ENCODE measurements at places on chromosomes 3 and 15.

- DNase-seq, result no peak
These were observed 627 bp downstream of the NT5DC2 start for GRCh38 chr3:52532838-52533622.

GRCh38 chr3:192061426-192061825 is 600.5 kb downstream of the PYDC2 start:
- no peak for DNase-seq

DNA sequence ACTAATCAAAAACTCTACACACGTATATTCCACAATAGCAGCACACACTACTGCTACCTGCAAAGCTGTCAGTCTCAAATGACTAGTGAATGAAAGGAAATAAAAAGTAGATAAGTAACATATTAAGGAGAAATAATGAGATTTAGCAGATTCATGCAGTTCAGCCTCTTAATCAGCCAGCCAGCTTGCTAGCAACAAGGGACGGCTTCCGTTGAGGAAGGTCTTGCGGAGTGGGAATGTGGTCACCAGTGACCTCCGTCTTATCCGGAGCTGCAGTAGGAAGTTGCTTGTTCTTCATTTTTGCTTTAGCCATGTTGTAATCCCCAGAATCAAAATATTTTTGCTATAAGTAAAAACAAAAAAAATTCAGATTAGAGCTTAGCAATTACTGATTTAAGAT is 17.1 kb downstream of the ARPP19 start:
- DNase-seq, result no peak

DNA sequence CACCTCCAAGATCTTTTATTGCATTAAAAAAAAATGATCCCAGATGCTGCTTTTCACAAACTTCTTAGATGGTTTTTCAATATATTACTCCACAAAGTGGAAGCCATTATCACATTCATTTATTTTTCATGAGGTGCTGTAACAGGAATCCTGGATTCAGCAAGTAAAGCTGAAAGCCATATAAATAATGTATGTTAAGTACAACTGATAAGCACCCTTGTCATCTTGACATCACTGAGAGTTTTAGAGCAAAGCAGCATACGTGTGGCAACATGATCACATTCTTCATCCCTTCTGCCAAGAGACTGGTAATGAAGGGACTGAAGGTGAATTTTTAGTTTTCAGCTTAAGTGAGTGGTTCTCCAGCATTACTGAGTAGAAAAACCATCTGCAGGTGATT is 44.9 kb upstream of the LRRFIP2 start:
- no peak for DNase-seq

- no peak for DNase-seq
These were observed 1.1 kb downstream of the NFKBIZ start for GRCh38 chr3:101850246-101851051.

GRCh38 chr15:48981941-48982340 is 18.2 kb upstream of the SHC4 start:
- DNase-seq, result no peak

DNA sequence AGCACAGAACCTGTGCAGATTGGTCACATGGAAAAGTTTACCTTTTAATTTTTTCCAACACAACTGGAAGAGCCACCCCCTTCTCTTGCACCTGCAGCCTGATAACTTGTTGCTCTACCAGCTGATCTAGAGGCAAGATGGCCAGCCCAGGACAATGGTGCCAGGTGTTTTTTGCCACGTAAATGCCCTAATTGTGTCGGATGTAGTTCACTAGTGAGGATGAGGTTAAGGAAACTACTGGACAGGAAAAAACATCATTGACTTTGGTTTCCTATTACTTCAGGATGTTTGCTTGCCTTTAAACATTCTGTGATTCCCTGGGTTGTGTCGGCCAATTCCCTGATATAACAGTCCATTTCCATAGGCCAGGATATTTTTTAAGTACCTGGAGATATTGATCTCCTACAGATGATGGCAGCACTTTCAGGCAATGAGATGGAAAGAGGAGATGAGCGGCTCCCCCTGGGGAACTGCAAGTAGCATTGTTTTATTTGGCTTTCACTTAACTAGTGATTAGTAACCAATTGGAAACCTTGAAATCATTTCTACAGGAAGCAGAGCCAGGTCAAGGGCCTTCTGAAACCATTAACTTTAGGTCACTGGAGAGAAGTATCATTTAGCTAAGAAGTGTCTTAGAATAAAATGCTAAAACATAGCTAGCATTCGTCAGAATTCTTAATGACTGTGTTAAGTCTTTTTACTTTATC is 72.5 kb downstream of the OSBPL10 start:
- DNase-seq, result no peak

DNA sequence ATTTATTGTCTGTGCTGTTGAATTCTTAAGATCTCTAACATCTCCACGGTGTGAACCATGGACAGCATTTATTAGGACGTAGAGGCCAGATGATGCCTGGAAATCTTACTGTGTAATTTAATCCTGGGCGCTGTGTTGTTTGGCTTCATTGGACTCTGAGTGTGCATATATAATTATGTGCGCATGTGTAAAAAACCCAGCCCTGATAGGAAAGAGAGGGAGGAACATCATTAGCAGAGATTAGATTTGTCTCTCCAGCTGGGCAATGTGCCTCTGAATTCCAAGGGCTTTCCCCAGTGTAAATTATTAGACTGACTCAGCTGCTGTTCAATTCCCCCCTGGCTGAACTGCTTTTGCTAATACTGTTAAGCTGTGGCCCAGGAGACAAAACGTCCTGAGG is 39.6 kb downstream of the MAP3K13 start:
- no peak for DNase-seq

GRCh38 chr3:31659246-31659645 is 126.5 kb downstream of the STT3B start:
- no peak for DNase-seq

- DNase-seq, result no peak
These were observed 394.2 kb downstream of the LSAMP start for GRCh38 chr3:116051040-116051439.

DNA sequence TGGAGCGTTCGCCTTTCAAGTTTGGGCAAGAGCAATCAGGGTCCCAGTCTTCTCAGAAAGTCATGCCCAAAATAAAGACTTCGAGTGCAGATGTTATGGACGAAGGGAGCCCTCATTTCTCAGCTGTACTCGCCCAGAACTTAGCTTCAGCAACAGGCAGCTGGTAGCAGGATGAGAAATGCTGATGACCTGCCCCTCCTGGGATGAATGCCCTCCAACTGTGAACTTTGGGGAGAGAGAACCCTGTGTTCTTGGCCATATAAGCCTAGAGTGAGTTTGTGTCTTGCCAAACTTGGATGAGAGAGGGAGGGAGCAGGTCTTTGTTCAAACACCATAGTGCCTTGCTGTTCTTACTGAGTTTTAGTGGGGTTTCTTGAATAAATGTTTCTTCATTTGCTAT is 400.3 kb downstream of the LRTM1 start:
- DNase-seq, result no peak

GRCh38 chr3:107465064-107465631 is 57.6 kb upstream of the BBX start:
- no peak for DNase-seq

DNA sequence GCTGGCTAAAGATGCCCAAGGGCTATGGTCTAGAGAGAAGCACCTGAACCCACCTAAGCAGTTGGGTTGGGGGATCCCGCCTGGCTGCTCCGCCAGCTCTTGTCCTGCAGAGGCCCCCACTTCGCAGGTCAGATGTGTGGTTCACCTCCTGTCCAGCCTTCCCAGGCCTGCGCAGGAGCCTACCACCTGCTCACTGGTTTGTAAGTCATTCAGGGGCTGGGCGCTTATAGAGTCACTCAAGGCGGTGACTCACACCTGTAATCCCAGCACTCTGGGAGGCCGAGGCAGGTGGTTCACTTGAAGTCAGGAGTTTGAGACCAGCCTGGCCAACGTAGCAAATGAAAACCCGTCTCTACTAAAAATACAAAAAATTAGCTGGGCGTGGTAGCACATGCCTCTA is 3.9 kb upstream of the FURIN start:
- DNase-seq, result no peak

GRCh38 chr3:188370081-188370830 is 216.3 kb downstream of the LPP start:
- DNase-seq, result no peak

DNA sequence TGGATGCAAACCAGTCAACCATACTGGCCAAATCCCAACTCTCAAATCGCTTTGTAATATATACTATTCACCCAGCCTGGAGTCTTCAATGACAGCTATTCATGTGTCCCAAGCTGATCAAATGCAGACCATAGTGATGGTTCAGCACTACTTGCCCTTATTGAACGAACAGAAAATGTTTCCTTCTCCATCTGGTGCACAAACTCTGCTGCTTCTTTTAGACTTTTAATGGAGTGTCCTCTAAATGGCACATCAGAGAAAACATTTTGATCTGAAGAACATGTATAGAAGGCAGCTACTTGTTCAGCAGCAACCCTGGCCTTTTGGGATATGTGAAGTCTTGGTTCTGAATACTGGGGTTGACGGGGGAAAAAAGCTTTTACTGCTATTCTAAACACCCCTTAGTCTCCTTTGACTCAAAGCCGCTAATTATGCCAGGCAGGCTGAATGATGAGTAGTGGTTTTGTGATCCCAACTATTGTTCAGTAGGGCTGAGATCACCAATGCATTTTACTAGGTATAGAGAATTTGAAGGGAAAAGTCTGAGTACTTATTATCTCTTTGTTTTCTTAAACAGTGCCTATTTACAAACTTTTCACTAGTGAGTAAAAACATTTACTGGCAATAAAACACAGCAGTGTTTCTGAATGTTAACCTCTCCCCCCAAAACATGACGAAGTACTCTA is 781.2 kb downstream of the ROBO1 start:
- DNase-seq, result no peak

- DNase-seq, result no peak
These were observed 26.7 kb downstream of the SYNM start for GRCh38 chr15:99131441-99132023.

Measured in hippocampal formation (tissue), 2 donors.